Central memory CD8-positive, alpha-beta T cell (primary cell): ENCODE measurements at places on chromosomes 2 and 18.

- DNase-seq, result no peak
These were observed 10.9 kb downstream of the MTERF4 start for GRCh38 chr2:241091201-241091600.

DNA sequence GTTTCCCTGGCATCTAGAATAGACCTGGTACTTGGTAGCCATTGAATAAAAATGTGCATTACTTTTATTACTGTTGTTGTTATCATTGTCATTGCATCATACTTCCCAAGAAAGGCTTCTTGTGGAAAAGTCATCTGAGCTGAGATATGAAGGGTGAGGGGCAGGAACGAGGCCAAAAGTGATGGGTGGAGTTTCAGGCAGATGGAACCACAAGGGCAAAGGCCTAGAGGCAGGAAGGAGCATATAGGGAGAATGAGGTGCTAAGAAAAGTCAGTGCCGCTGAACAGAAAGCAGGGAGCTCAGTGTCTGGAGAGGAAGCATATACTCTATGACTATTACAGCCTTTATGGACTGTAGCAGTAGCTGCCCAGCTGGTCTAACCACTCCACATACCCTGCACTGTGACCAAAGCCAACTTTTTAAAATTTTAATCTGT lies 219.3 kb downstream of the SPP2 start:
- DNase-seq, result no peak

- no peak for DNase-seq
These were observed 133.3 kb downstream of the DNAH6 start for GRCh38 chr2:84649487-84650142.

GRCh38 chr2:194464964-194465638 lies 1191.9 kb upstream of the SLC39A10 start:
- no peak for DNase-seq

- no peak for DNase-seq
These were observed 275.7 kb downstream of the MYCN start for GRCh38 chr2:16215902-16216557.

DNA sequence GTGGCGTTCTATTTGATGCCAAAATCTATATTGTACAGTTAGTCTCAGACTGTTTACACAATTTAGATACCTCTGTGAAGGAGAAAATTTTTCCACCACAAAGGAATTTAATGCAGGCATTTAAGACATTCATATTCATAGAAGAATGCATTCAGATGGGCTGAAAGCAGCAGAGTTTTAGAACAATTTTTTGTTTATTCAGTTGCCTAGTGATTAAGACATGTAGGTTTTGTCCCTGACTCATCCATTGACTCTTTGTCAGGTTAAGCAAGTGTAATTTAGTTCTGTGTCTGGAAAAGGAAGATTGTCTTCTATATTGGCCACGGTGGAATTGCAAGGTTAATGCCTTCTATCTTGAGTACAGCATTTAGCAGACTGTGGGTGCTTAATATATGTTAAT lies 515.0 kb downstream of the PARD3B start:
- no peak for DNase-seq

DNA sequence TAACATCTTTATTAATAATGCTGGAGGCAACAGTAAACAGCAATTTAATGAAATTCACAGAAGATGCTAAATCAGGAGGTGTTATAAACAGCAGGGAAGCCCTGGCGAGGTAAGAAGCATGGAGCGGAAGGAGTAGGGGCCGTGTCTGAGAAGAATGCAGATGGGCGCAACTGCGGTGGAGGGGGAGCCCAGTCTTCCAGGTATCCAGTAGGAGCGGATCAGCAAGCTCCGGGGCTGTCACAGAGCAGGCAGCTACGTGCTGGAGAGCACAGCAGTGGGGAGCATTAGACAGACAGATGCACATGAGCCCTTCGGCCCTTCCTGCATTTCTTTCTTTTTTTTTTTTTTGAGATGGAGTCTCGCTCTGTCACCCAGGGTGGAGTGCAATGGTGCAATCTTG lies 82.3 kb downstream of the SH3RF3 start:
- DNase-seq, result no peak

DNA sequence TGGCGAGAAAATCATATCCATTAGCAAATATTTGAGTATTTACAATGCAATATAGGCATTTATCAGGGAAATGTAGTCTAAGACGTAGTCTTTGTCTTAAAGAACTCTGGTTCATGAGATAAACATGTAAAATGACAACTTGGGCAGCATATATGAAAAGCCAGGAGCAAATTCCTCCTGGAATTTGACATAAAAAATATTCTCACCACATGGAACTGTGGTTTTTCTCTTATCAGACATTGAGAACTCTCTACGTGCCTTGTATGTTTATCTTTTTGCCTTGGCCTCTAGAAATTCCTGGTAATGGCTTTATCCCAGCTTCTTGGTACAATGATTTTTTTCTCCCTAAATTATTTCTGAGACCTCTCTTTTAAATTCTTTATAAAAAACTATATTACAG lies 2.8 kb downstream of the MAPK4 start:
- DNase-seq, result no peak

- DNase-seq, result no peak
These were observed 9.9 kb downstream of the TMEM37 start for GRCh38 chr2:119441376-119442225.

- no peak for DNase-seq
These were observed 649.4 kb upstream of the ZEB2 start for GRCh38 chr2:145169285-145169684.

DNA sequence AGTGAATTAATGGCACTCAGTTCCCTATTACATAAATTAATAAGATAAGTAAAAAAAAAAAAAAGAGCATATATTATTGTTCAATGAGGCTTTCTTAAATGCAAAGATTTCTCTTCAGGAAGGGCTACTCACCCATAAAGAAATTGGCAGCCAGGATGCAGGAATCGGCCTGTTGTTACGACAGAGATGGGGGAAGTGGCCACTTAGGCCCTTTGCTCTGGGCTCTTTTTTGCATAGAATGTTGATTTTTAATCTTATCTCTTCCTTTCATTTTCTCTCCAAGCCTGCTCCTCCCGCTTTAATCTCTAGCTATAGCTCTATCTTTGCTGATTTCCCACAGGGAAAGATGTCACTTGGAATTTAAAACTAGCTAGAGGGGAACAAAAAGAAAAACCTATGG lies 391.8 kb upstream of the CRIM1 start:
- DNase-seq, result no peak

GRCh38 chr18:13501891-13502290 lies 224.5 kb downstream of the FAM210A start:
- no peak for DNase-seq

GRCh38 chr2:187319441-187320108 lies 128.5 kb downstream of the CALCRL start:
- no peak for DNase-seq

DNA sequence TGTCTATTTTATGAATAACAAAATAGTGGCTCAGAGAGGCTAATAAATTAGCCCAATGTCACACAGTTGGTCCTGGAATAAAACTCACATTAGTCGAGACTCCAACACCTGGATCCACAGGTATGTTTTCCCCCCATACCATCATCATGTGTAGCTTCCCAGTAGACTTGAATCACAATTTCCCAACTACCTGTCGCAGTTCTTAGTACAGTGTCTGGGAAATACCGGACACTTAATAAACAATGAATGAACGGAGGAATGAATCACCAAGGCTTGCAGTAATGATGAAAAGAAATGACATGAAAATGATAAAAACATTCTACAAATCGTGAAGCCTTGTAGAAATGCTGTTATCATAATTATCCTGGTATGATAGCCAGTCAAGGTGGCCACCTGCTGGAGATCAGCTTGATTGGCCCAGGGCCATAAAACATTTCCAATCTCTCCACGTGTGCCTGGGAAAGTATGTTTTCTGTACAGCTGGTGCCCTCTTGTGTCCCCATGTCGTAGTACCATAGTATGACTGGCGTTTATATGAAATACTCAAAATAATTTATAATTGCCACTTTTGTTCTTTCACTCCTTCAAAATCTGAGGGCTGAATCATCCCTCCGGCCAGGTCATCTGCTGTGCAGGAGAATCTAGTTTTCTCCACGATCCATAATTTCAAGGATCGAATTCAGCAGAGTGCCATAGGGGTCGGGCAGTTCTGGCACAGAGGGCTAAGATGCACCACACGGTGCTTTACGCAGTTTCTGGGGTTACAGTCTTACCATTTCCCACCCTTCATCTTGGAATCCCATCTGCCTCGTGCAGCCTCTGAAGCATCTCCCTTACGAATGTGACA lies 95.4 kb downstream of the LAMA1 start:
- DNase-seq, result no peak

GRCh38 chr18:38262661-38263060 lies 697.1 kb upstream of the CELF4 start:
- no peak for DNase-seq

GRCh38 chr18:2970772-2971659 lies 41.9 kb downstream of the LPIN2 start:
- no peak for DNase-seq

GRCh38 chr2:190804182-190804795 lies 76.3 kb upstream of the GLS start:
- no peak for DNase-seq

GRCh38 chr2:144225076-144225475 lies 294.8 kb downstream of the ZEB2 start:
- DNase-seq, result no peak
